ENCODE measurements at places on chromosomes 16 and 17. TPM values are rescaled to one million over a fixed set of nuclear protein-coding genes. Genes with fewer than 3 reads are reported as not detected.

Gene CLDN7
- polyA plus RNA-seq, result not detected

Gene ITGAD
- polyA plus RNA-seq, result not detected

Gene C17orf75
- 62.4 TPM for polyA plus RNA-seq

Gene ZNF597
- polyA plus RNA-seq, result 3.0 TPM

Gene TBC1D3E
- not detected for polyA plus RNA-seq

Gene GUCY2D
- not detected for polyA plus RNA-seq

Gene DNAI2
- polyA plus RNA-seq, result not detected

Gene CHST4
- polyA plus RNA-seq, result not detected

Gene GRIN2A
- polyA plus RNA-seq, result 20.5 TPM

Gene OTOA
- polyA plus RNA-seq, result not detected

Gene TBC1D3H
- 0.18 TPM for polyA plus RNA-seq

Gene PIK3R6
- polyA plus RNA-seq, result not detected

Gene CA5A
- not detected for polyA plus RNA-seq

Gene P3H4
- polyA plus RNA-seq, result 0.55 TPM

Gene NPIPB8
- not detected for polyA plus RNA-seq

Gene SCNN1G
- polyA plus RNA-seq, result not detected

Gene GNGT2
- polyA plus RNA-seq, result not detected

Gene CDC6
- polyA plus RNA-seq, result not detected

Gene PRSS33
- polyA plus RNA-seq, result not detected

Gene GPR139
- not detected for polyA plus RNA-seq

Gene EMP2
- polyA plus RNA-seq, result 5.2 TPM

Gene ICAM2
- polyA plus RNA-seq, result 6.0 TPM

Gene NR1D1
- polyA plus RNA-seq, result 10.0 TPM

Gene ZNF469
- polyA plus RNA-seq, result not detected

Gene CLUH
- polyA plus RNA-seq, result 2.4 TPM

Gene KRTAP9-9
- polyA plus RNA-seq, result not detected

Gene KRTAP4-5
- not detected for polyA plus RNA-seq

Gene EVPLL
- polyA plus RNA-seq, result not detected

Gene PRSS8
- polyA plus RNA-seq, result not detected

Gene EPX
- not detected for polyA plus RNA-seq

Gene KCNG4
- not detected for polyA plus RNA-seq

Gene PDILT
- not detected for polyA plus RNA-seq

Gene SRCIN1
- polyA plus RNA-seq, result 0.88 TPM

Gene TTLL6
- not detected for polyA plus RNA-seq

Gene MT4
- not detected for polyA plus RNA-seq

Measured in Purkinje cell (primary cell).